ENCODE measurements at places on chromosomes 1 and 21.
A peak's percentile ranks its signal among the peaks of the same experiment; 100 is the strongest.

GRCh38 chr1:231799363-231799986 is 172.9 kb downstream of the DISC1 start:
- no peak for DNase-seq

GRCh38 chr1:28840928-28841544 is 29.1 kb downstream of the OPRD1 start:
- no peak for DNase-seq

DNA sequence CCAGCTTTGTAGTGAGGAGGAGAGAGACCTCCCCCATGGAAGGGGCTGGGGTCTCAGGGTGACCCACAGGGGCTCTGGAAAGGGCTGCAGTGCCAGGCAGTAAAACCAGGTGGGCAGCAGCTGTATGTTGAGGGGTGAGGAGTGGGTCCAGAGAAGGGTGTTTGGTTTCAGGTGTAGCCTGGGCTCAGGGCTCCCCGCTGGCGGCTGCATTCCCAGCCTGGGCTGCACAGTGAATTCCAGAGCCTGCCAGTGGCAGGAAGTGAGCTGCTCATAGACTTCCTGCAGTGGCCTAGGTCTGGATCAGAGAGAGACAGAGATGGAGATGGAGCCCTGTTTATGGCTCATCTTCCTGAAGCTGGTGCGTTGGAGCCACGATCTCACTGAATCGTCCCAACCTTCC is 356.4 kb downstream of the PTPRU start:
- DNase-seq, result no peak

- DNase-seq, result no peak
These were observed 240.9 kb downstream of the KCTD3 start for GRCh38 chr1:215807911-215808436.

DNA sequence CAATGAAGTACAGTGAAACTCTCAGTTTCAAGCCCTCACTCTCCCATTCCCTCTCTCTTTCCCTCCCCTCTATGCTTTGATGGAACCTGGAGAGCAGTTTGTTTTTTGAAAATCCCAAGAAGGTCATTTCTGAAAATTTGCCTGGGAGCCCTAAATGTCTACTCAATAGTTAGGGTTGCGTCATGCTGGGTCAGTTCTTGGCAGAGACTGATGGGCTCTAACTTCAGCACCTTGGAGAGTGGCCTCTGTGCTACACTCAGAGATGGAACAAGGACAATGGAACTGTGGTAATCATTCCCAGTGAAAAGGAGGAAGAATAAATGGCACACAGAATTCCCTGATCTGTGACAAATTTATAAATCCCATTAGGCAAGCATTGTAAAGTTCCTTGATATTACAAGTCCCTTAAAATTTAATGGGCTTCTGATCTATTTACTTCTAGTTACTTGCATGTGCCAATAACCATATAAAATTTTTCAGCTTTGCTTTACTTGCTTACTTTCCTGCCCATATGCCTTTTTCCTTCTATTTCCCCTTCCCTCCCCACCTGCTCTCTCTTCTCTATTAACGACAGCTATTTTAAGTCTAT is 182.9 kb upstream of the KCND3 start:
- DNase-seq, result peak; percentile 1

GRCh38 chr1:29390491-29391361 is 154.4 kb downstream of the PTPRU start:
- no peak for DNase-seq

DNA sequence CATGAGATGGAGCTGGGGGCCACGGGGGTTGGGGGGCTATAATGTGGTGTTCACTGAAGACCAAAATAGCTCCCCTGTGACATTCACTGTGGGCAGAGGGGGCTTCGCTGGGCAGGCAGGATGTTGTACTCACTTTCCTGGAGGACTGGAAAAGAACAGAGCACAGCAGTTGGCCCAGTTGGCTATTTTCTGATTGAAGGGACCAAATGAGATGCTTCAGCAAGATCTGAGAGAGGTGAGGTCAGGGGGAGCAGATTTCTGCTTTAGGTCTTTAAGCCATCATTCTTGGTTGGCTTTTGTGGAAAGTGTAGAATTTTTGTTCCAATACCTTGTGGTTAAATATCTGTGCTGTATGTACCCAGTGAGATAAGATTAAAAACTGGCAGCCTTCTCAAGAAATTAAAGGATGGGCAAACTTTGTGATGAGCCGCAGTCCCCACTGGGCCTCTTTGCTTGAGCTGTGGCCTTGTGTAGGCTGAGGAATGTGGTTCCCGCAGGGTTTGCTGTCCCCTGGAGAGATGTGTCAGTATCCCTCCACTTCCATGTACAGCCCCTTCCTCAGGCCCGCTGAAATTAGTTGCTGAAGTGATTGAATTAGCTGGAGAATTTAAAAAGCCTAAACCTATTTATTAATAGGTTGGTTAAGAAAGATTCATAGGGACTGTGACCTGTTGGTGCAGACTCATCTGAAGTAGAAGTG is 80.7 kb downstream of the ATP5PO start:
- no peak for DNase-seq

GRCh38 chr1:236753516-236753915 is 41.6 kb upstream of the MTR start:
- DNase-seq, result peak; percentile 73

- DNase-seq, result no peak
These were observed 17.4 kb downstream of the KIAA0319L start for GRCh38 chr1:35539824-35540261.

- no peak for DNase-seq
These were observed 86.0 kb downstream of the PRRX1 start for GRCh38 chr1:170749959-170750358.

GRCh38 chr1:200888349-200888838 is 6.3 kb upstream of the INAVA start:
- no peak for DNase-seq

DNA sequence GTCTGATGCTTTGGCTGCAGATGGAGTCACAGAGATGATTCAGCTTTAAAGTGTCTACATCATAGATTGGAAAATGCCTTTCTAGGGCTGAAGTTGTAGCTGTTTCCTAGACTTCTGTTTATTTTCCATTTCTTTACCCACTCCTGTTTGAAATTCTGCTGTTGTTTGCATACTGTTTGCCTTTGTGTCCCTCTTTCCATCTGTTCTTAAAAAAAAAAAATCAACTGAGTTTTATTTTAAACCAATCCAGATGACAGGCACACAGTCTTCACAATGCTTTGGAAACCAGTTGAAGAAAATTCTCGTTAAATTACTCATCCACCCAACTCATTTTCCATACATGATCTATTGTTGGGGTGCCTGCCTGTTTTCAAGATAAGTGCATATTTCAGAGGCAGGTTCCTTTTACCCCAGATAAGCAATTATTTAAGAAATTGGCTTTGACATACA is 245.9 kb downstream of the DISC1 start:
- no peak for DNase-seq

GRCh38 chr1:36420409-36420808 is 22.7 kb upstream of the LSM10 start:
- DNase-seq, result no peak

- no peak for DNase-seq
These were observed 21.4 kb downstream of the TSNAX start for GRCh38 chr1:231549733-231550447.

DNA sequence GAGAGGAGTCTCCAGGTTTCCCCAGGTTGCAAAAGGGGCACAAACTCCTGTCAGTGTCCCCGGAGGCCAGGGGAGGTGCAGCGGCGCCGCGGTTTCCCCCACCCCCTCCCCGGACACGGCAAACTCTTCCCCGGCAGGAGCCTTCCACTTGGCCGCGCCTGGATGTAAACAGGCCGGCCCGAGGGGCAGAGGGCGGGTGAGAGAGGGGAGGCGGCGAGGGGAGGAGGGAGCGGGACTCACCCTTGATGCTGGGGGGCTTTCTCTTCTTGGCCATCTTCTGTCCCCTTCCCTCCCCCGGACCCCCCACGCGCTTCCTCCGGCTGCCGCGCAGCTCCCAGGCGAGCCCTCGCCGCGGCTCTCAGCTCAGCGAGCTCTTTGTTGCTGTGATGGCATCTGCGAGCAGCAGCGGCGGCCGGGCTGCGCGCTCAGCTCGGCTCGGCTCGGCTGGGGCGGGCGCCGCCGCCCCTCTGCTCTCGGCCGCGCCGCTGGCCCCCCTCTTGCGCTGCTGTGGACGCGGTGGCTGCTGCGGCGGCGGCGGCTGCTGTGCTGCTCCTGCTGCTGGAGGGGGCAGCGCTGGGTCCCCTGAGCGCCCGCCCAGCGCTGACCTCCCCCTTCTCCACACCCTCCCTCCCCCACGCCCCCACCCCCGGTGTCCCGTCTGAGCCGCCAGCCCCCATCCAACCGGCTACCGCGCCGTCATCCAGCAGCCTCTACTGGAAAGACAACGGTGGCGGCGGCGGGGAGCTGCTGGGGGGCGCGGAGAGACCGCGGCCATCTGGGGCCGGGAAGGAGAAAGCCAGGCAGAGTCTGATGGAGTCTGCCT is 4.9 kb upstream of the SLC44A5 start:
- no peak for DNase-seq

GRCh38 chr1:118123116-118123839 is 61.8 kb downstream of the SPAG17 start:
- no peak for DNase-seq

- no peak for DNase-seq
These were observed 23.0 kb upstream of the PNRC2 start for GRCh38 chr1:23936481-23937176.

GRCh38 chr21:43957611-43958362 is 54.3 kb upstream of the TRAPPC10 start:
- no peak for DNase-seq

DNA sequence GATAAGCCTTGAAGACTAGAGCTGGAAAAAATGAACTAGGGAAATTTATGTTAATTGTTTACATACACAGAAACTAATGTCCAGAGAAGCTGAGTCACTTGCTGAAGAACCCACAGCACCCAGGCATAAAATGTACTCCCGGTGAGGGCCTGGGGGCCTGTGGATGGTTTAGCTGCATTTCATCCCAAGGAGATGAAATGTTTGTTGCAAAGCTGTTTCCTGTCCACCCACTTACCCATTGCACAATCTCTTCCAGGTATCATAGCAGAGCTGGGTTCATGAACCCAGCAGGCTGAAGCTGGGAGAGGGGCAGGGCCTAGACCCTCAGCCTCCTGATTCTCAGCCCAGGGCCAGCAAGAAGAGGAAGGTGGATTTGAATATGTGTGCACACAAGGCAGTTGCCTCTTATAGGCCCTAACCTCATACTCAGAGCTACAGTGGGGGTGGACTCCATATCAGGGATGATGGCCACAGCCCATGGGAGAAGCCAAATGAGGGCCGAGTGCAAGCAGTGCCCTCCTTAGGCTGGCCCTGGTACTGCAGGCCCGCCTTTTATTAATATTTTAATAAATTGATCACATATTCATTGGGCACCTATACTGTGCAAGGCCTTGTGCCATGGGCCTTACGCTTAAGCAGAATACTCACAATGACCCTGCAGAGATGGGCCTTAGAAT is 110.8 kb downstream of the LACTBL1 start:
- DNase-seq, result peak; percentile 30

DNA sequence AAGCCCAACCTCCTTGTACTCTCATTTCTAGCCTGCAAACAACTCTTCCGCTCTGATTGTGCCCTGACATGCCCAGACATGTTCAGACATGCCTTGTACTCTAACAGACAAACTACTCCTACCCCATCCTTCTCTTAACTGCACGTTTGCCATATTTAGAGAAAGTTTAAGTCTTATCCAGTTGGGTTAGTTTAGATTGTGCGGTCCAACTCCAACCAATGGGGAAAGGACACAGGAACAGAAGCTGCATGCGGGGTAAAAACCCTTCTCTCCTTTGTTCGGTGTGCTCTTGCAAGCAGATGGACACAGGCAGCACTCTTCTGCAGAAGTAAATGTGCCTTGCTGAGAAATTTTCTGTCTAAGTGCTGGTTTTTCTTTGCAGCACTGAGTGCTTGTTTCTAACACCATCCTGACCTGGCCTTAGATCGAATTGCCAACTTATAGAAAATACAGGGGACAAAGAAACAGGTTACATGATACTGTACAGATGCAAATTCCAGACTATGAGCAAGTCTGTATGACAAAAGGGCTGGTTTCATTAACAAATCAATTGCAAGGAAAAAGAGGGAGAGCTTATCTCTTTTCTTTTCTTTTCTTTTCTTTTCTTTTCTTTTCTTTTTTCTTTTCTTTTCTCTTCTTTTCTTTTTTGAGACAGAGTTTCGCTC is 35.8 kb upstream of the IFNGR2 start:
- DNase-seq, result no peak

DNA sequence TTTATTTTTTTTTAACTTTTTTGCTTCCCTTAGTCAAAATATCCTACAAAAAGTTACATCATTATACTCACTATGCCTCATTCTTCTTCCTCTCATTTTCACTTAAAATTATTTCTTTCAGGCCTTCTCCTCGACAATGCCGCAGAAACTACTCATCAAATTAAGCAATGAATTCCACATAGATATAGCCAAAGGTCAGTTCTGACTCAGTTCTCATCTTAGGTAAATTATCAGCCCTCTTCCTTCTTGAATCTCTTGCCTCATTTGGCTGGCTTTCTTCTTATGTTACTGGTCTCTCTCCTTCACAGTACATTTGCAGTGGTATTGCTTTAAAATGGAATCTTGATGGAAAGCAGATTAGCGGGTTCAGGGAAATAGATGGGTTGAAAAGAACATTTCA is 260.7 kb upstream of the BRINP3 start:
- DNase-seq, result no peak

- no peak for DNase-seq
These were observed 58.3 kb downstream of the OLFML3 start for GRCh38 chr1:114037631-114037890.

DNA sequence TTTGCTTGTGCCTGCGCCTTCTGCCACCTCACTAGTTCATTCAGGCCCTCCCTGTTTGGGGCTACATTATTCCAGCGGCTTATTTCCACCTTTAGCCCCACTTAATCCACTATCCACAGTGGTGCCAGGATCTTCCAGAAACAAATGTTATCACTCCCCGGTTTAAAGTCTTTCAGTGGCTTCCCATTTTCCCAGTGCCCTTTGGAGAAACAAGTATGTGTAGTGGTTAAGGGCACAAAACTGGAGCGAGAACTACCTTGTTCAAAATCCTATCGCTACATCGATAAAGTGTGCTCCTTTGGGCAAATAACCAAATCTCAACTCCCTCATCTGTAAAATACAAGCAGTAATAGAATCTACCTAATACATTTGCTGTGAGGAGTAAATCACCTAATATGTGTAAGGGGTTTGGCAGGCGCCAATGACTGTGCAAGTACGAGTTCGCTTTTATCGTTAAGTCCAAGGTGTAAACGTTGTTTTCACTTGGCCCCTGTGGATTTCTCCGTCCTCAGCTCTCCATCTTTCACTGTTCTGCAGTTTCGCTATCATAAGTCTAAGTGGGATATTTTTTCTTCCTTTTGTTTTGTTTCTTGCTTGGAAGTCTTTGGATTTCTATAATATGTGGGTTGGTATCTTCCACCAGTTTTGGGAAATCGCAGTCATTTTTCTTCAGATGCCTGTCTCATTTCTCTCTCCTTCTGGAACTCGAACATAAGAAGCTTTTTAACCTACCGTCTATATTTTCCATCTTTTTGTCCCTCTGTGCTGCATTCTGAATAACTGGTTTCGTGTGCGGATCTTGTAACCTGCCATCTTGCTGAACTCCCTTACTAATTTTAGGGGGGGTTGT is 844 bp upstream of the MEAF6 start:
- DNase-seq, result no peak

GRCh38 chr1:11980676-11980972 is 380 bp downstream of the MFN2 start:
- no peak for DNase-seq

- no peak for DNase-seq
These were observed 9.1 kb downstream of the PLA2G4A start for GRCh38 chr1:186837806-186838205.

GRCh38 chr1:150210091-150210490 is 25.8 kb downstream of the ANP32E start:
- no peak for DNase-seq
